ENCODE measurements at places on chromosomes 3 and 15.

- DNase-seq = no peak
Observed at GRCh38 chr3:65288776-65289175, 601.0 kb upstream of the ADAMTS9 start.

GRCh38 chr3:69052472-69052898 lies 352 bp upstream of the TMF1 start:
- DNase-seq = no peak

DNA sequence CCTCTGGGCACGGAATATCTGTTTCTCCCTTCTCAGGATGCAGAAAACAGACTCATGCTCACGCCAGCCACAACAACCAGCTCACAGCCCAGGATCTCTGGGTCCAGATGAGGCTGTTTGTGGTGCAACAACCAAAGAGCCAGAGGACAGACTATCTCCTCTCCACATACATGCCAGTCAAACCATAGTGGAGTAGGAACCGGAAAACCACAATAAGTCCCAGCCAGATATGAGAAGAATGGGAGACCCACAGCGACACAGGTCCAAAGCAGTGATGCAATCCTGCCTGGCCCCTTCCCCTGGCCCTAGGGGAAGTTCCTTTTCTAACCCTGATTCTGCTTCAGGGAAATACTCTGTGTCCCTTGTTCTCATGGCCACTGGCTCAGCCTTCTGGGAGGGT lies 27.6 kb downstream of the MEX3B start:
- DNase-seq = no peak

GRCh38 chr3:112293368-112294321 lies at the start of gene SLC9C1:
TSS of gene SLC9C1 (minus strand) at chr3:112294216. CDS start at chr3:112286791, 7,425 bp downstream.
- DNase-seq = no peak

- DNase-seq = no peak
Observed at GRCh38 chr3:121818578-121818977, 16.3 kb downstream of the IQCB1 start.

- peak; percentile 67 for DNase-seq
Observed at GRCh38 chr15:26234976-26235767, 372.0 kb upstream of the ATP10A start.

- no peak for DNase-seq
Observed at GRCh38 chr3:94167796-94168195, 104.9 kb downstream of the NSUN3 start.

DNA sequence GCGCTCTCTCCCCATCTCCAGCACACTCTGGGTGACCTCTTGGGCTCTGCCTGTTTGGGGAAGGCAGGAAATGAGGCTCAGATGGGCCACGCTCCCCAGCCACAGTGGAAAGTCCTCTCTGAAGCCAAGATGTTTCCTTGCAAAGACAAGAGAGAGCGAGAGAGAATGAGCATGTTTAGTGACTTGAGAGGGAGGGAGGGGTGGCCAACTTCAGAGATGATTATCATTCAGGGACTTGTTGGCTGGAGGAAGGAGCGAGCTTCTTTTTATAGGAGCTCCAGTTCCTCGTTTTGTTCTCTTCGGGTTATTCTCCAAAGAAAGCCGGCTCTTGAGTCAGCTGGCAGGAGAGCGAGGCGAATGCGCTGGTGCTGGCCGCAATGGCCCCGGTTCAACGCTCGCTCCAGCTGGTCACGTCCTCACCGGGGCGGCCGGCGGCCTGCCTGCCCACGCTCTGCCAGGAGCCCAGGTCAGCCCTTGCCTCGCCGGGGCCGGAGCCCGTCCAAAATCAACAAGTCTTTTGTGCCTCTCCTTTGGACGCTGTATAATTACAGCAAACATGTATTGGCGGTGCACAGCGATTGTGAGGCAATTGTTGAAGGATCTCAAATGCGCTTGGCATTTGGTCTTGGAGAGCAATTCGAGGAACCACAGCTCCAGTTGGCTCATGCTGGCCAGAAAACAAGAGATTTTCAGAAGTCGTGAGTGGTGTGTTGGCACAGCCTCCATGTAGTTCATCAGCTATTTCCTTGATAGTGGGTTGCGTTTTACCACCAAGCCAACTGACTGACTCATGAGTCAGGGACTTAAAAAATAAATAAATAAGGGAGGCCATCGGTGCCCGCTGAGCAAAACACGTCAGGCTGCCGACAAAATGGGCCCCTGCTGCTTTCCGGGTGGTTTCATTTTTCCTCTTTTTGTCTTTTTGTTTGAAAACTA lies 288.6 kb downstream of the UACA start:
- peak; percentile 53 for DNase-seq

GRCh38 chr3:26712211-26713026 lies 89.8 kb downstream of the LRRC3B start:
- no peak for DNase-seq

GRCh38 chr15:69841113-69841828 lies 256.4 kb downstream of the TLE3 start:
- no peak for DNase-seq

- DNase-seq = no peak
Observed at GRCh38 chr15:52100807-52101442, 11.7 kb downstream of the BCL2L10 start.

Measured in NCI-H2081 treated with DMSO at 0.1 percent for 48 hours (cell line).